ENCODE measurements at places on chromosomes 7 and 10.

GRCh38 chr7:2517026-2517425, 2.5 kb upstream of the LFNG start:
- DNase-seq, result peak; percentile 94

DNA sequence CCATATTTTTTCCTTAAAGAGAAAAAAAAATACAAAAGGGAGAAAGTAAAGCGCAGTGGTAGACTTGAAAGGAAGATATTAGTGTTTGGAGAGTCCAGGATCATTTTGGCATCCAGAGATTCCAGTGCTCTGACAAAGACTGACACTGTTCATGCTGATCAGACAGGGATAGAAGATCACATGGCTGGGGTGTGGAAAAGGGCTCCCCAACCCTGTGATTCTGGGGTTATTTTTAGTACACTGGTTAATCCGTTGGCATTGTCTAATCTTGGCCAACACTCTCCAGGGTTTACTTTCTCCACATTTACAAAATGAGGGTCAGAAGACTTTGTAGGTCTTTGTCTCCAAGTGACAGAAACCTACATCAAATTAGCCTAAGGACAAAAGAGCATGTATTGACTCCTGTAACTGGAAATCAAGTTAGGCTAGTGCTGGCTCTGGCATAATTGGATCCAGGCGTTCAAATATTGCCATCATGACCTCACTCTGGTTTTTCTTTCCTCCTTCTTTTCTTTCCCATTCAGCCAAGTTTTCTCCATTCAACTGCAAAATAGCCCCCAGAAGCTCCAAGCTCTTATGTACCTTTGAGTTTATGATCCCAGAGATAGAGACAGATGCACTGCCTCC, 181.6 kb downstream of the PHTF2 start:
- no peak for DNase-seq

DNA sequence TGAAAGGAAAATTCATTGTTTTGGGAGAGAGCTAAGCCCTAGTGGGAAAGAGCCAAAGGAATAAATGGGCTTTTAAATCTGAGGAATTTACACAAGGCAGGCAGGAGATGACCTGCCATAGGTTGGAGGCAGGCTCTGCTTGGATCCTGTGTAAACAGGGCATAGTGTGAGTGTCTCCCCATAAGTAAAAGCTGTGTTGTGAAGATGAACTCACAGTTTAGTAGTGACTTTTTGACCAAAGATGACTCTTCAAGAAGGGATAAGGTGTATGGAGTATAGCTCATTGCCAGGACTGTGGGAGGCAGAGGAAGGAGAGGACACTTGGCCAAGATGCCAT, 63.2 kb downstream of the KAT6B start:
- DNase-seq, result no peak

DNA sequence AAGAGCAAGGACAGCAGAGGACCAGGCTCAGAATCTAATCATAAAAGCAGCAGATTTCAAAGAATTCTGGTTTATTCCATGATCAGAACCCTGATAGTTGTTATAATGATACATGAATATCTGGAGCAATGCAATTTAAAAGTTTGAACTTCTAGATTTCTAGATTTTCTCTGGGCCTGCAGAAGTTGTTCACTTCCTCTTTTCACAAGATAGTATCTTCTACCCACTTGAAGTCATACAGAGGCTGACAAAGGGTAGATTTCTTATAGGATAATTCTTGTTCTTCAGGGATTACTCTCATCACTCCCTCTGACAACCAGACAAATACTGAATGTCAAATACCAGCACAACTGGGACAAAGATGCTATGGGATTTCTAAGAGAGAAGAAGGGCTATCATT, 320.0 kb upstream of the ETV1 start:
- DNase-seq, result no peak

DNA sequence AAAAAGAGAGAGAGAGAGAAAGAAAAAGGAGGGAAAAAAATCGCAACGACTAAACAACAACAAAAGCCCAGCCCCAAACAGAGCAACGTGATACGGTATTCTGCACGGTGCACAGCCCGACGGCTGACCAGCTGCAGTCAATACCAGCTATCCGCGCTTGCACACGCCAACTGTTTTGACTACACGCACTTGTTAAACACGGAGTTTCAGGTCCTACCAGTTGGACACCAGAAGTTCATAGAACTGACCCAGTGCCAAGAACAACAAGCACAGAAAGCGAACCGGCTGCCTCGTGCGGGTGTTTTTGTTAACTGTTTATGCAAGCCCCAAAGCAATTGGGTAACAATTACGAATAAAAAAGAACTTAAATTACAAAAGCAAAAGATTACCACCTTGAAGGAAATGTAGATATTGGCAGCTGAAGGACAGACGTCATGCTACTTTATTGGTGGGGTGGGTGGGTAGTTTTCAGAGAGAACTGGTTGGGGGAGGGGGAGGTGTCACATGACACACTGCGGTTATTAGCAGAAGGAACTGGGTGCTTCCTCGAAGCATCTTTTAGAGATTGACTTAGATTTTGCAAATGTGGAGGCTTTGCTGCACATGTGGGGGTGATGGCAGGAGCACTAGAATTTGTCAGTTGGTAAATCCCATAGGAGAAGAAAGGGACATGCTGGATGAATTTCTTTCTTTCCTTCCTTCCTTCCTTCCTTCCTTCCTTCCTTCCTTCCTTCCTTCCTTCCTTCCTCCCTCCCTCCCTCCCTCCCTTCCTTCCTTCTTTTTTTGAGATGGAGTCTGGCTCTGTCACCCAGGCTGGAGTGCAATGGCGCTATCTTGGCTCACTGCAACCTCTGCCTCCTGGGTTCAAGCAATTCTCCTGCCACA, 110.6 kb upstream of the EFCAB10 start:
- DNase-seq, result peak; percentile 74

DNA sequence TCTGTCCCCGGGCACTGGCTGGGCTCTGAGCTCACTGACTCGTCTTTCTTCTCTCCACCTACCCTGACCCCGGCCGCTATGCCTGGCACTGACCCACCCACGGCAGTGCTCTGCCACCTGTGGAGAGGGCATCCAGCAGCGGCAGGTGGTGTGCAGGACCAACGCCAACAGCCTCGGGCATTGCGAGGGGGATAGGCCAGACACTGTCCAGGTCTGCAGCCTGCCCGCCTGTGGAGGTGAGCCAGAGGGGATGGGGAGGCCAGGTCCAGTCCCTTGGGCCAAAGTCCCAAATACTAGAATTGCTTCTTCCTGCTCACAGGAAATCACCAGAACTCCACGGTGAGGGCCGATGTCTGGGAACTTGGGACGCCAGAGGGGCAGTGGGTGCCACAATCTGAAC, 27.3 kb downstream of the TBATA start:
- DNase-seq, result no peak

- no peak for DNase-seq
Observed at GRCh38 chr7:37698276-37698675, 14.7 kb downstream of the GPR141 start.

DNA sequence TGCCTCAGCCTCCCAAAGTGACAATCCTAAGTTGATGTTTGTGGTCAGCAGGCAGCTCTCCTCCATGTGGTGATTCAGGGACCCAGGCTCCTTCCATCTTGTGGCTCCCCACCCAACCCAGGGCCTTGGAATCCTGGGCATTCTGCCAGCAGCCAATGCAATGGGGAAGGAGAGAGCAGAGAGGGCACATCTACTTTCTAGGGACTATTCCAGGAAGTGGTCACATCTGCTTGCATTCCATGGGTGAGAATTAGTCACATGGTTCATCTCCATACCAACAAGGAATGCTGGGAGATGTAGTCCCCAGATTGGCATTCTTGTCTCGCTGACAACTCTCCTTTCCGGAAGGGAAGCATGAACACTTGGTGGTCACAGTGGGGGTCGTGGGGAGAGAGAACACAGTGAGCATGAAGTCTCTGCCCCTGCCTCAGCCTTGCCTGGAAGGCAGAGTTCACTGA, 9.9 kb upstream of the SRRM3 start:
- DNase-seq, result peak; percentile 32

- no peak for DNase-seq
Observed at GRCh38 chr7:142776206-142776844, 5.6 kb downstream of the PRSS2 start.

DNA sequence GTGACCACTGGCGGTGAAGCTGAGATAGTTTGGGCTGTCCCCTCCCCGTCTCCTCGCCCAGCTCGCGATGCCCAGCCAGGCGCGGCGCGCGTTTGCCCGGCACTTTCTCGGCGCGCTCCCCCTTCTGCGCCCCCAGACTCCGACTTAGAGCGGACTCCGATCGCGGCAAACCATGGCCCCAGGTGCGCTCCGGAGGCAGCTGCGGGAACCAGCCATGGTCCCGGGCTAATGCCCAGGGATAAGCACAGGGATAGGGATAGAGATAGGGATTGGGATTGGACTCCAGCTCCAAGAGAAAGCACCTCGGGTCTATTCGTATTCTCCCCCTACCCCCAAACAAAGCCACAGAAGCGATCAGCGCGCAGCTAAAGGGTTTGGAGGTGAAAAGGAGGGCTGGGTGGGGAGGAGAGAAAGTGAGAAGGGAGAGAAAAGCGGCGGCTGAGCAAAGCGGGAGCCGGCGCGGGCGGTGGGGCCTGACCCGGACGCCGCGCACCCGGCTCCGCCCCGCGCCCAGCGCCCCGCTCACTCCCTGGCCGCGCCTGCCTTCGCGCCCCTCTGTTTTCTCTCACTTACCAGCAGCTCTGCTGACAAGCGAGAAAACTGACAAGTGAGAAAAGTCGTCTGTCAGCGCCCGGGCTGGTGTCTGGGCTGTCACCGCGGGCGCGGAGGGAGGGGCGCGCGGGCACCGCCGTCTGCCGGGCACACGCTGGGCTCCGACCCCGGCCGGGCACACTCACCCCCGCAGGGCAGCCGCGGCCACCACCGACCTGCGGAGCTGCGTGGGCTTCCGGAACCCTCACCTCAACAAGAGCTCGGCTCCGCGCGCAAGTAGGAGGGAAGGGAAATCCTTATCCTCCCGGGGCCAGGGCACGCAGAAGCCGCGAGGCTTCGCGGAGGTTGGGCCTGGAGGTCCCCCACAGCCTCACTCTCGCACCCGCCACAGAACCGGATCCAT, at the start of gene PDE1C:
TSS of gene PDE1C (minus strand) at position 2 of the 955 bp plus-strand sequence.
- DNase-seq, result peak; percentile 66

GRCh38 chr10:118253397-118253796, 88.7 kb downstream of the FAM204A start:
- DNase-seq, result no peak
